ENCODE measurements at places on chromosomes 16 and 17.

DNA sequence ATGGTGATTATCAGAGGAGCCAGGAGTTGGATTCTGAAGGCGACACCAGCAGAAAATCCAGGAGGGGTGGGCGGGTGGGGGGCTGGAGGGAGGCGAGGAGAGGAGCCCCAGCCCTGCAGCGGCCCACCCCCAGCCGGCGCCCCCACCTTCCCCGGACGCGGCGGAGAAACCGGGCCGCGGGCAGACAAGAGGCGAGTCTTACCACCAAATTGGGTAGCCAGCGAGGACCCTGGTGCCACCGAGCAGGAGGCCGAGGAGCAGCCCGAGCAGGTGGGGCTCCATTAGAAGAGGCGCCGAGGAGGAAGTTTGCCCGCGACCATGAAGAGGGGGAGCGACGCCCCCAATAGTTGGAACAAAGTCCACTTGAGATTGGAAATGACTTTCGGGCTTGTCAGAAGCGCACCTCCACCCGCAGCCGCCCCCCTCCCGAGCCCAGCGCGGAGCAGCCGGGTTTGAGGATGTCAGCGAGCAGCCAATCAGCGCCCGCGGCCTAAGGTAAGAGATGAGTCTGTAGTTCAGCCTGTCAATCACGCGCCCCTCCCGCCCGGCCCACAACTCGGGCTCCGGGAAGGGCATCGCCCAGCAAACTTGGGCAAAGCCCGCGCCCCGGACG lies at the start of gene WNT3:
TSS of gene WNT3 (minus strand) at position 377 of the 613 bp plus-strand sequence. CDS start at position 282, 95 bp downstream.
- DNase-seq, result no peak

DNA sequence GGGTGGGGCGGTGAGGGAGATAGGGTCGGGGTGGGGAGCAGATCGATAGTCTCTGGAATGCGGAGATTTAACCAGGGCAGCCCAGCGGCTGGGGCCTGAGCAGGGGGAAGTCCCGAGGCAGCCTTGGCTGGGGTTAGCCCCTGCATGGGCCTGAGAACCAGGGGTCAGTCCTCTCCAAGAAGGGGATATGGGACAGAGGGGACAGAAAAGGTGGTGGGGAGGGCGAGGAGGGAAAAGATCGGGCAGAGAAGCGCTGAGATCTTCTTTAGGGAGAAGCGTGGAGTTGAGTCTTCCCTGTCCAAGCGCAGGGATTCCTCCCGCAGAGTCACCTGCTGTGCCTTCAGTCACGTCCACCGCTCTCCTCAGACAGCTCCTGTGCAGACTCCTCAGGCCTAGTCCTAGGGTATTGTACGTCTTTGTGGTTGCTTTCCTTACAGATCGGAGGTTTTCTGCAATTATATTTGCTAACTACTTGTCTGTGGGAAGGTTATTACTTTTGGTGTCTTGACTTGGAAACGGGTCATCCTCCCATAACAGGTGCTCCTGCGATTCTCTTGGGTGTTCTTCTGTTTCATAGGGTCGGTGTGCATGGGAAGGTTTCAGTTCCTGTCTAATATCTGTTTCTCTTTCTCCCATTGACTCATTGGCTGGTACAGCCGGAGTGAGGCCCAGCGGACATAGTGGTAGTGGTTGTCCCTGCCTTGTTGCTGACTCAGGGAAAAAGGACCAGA lies 952 bp downstream of the CD300A start:
- DNase-seq, result peak; percentile 73

DNA sequence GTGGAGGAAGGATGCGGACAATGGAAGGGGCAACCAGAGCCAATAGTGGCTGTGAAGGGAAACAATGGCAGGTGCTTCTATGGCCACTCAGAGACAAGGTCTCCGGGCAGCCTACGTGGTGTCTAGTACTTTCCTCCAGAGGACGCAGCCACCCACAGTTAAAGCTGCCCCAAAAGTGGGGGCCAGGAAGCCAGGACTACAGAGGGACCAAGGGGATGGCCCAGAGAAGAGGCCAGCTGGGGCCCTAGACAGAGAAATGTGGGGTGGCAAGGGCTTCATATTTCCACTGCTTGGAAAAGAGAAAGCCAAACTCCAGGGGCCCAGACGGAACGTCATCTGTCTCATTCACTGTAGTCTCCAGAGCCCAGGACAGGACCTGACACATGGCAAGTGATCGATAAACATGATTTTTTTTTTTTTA lies 837 bp upstream of the PER1 start:
- no peak for DNase-seq

DNA sequence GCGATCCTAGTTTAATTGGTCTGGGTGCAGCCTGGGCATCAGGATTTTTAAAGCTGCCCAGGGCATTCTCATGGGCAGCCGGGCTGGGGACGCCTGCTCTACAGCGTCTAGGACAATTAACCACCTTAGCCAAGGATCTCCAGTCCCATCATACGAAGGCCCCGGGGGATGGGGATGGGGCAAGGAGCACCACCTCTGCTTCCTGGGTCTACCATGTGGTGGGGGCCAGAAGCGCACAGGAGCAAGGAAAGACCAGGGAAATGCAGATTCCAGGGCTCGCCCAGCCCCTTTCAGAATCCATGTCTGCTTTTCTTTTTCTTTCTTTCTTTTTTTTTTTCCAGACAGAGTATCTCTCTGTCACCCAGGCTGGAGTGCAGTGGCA lies 29.3 kb downstream of the TBC1D16 start:
- DNase-seq, result no peak

DNA sequence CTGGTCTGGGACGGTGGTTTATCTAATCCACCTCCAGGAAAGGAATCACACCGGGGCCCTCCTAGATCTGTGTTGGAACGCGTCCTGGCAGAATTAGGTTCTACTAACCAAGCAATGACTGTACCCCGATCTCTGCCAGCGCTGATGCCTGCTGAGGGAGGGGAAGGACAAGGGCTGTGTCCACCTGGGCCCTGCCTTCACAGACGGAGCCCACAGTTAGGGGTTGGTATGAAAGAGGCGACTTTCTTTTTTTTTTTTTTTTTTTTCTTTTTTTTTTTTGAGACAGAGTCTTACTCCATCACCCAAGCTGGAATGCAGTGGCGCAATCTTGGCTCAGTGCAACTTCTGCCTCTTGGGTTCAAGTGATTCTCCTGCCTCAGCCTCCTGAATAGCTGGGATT lies 9.9 kb upstream of the KRT19 start:
- no peak for DNase-seq

DNA sequence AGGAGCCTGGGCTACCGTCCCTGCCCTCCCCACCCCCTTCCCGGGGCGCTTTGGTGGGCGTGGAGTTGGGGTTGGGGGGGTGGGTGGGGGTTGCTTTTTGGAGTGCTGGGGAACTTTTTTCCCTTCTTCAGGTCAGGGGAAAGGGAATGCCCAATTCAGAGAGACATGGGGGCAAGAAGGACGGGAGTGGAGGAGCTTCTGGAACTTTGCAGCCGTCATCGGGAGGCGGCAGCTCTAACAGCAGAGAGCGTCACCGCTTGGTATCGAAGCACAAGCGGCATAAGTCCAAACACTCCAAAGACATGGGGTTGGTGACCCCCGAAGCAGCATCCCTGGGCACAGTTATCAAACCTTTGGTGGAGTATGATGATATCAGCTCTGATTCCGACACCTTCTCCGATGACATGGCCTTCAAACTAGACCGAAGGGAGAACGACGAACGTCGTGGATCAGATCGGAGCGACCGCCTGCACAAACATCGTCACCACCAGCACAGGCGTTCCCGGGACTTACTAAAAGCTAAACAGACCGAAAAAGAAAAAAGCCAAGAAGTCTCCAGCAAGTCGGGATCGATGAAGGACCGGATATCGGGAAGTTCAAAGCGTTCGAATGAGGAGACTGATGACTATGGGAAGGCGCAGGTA lies 762 bp downstream of the CDK12 start:
- DNase-seq, result no peak

DNA sequence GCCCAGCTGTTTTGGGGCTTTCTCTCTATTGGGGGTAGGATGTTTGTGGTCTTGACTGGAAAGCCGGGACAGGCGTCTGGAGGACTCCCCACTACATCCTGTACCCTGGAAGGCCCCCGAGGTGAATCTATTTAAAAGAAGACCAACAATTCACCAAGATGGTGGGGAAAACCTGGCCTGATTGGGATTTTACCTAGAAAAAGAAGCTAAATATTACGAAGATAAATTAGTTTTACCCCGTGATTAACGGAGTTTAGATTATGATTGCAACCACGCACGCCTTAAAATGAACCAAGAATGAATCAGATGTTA lies 779 bp upstream of the CCDC102A start:
- no peak for DNase-seq

GRCh38 chr16:11734025-11734652 lies 8.5 kb downstream of the TXNDC11 start:
- DNase-seq, result no peak

DNA sequence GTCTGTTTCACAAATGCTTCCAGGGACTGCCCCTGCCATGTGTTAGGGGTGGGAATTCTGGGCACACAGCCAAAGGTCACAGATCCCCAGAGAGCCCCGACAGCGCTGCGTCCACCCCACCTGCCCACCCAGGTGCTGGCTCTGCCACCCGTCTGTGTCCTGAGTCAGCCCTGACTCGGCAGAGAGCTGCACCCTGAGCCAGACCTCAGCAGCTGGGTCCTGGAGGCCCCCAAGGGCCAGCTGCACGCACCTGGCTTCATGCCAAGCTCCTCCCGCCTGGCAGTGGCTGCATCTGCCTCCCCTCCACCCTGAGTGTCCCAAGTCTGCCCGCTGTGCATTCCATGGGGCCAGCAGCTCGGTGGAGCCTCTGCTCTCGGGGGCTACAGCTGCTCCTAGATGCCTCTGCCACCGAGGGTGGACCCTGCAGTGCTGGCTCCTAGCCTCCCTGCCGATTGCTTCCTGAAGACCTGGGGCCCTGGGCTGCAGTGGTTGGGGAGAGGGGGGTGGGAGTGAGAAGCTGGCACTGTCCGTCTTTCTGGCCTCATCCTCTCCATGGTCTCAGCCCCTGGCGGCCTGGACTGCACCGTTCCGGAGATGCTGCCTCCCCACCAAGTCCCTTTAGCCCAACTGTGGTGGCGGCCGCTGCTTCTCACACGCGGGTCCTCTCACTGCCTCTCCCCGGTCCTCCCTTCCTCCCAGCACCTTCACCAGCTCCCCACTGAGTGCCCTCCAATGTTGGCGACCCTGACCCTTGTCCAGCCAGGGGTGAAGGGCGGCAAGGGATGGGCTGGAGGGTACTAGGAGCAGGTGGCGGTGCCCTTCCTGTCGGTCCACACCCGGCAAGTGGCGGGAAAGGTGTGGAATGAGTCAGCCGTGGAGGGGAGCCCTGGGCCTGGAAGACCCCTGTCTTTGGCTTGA lies 3.0 kb downstream of the SECTM1 start:
- DNase-seq, result no peak

GRCh38 chr17:18101828-18102227 lies 6.7 kb upstream of the MYO15A start:
- DNase-seq, result no peak

DNA sequence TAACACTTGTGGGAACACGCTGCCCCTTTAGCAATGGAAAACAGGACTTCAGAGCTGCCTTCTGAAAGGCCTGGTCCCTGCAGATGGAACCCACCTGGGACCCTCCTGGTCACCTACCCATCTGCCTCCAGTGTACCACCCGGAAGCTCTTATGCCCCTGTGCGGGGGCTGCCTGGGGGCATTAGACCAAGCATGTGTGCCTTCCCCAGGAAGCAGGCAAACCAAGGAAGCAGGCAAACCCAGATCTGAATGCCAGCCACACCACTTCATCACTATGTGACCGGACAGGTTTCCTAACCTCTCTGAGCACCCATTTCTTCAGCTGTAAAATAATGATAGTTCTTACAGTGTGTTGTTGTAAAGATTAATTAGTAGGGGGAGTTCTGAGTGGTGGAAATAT lies 20.8 kb upstream of the LRRC37A3 start:
- no peak for DNase-seq

GRCh38 chr16:35735403-35736251 lies 2276.2 kb downstream of the TP53TG3F start:
- DNase-seq, result no peak

- DNase-seq, result no peak
Measured at GRCh38 chr17:77829843-77830799, 128.4 kb upstream of the TNRC6C start.

- DNase-seq, result no peak
Measured at GRCh38 chr16:50197582-50197981, 44.5 kb downstream of the TENT4B start.

DNA sequence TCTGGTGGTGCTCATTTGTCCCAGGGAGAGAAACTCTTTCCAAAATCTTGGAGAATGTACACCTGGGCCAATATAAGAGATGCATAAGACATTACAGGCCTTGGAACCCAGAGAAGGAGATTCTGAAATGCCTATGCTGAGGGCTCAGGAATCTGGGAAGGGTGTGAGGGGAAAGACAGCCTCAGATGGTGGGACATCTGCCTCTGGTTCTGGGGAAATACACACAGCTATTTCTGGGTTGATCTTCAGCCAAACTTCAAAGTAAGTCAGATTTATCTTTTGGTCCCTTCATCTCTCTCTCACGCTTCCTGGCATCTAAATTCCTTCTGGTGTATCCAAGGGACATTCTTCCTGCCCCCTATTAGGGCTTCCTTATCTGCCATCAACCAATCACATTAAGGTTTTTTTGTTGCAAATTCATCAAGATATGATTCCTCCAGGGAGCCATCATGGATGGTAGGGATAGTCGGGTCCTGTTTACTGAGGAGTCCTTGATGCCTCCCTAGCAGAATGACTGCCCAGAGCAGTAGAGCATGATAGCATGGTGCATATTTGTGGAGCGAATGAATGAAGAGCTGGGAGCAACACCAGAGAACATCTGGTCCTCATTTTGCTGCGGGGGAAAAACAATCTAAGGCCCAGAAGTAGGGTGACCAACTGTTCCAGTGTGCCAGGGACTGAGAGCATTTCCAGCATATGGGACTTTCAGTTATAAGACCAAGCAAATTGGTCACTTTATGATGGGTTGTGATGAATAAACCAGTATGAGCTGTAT lies 35.7 kb upstream of the DYNLL2 start:
- no peak for DNase-seq

GRCh38 chr17:10192461-10192860 lies 5.9 kb downstream of the GAS7 start:
- DNase-seq, result no peak

DNA sequence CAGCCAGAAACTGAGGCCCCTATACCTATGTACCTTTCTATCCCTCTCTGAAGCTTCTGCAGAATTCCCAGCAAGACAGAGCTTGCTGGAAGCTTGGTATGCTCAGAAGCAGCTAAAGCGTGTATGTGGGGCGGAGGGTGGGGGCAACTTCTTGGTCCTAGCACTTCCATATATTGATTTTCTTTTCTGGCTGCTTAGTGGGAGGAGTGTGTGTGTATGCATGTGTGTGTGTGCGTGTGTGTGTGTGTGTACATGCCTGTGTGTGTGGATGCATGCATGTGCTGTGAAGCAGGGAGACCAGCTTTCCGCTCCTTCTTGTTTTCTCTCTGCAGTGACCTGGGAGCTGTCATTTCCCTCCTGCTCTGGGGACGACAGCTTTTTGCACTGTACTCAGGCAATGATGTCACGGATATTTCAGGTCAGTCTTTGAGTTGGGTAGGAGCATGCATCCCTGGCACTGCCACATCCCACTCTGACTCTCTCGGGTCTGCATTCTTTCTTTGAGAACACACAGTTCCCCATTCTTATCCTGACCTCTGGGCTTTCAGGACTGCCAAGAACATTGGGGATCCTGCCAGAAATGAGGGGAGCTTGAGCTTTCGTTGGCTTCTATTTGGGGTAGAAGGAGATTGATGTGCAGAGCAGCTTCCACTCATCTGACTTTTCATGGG lies 10.7 kb downstream of the HPR start:
- no peak for DNase-seq

Measured in GM18507 (cell line).